CD4-positive, alpha-beta T cell treated with Interleukin-6 for 4 hours (primary cell): ENCODE measurements at places on chromosomes 13 and 19.
A peak's percentile ranks its signal among the peaks of the same experiment; 100 is the strongest.

GRCh38 chr13:112781881-112782361 lies 92.1 kb downstream of the ATP11A start:
- DNase-seq: no peak

- DNase-seq: no peak
These were observed 539.7 kb downstream of the RFC3 start for GRCh38 chr13:34357435-34358232.

- no peak for DNase-seq
These were observed 226.2 kb upstream of the ARGLU1 start for GRCh38 chr13:106794117-106794516.

GRCh38 chr13:104170980-104171555 lies 1104.9 kb upstream of the SLC10A2 start:
- DNase-seq: no peak

GRCh38 chr19:40908976-40909375 lies 26.9 kb upstream of the CYP2A7 start:
- peak; percentile 65 for DNase-seq
